ENCODE measurements at places on chromosomes 3 and 15.
A peak's percentile ranks its signal among the peaks of the same experiment; 100 is the strongest.

DNA sequence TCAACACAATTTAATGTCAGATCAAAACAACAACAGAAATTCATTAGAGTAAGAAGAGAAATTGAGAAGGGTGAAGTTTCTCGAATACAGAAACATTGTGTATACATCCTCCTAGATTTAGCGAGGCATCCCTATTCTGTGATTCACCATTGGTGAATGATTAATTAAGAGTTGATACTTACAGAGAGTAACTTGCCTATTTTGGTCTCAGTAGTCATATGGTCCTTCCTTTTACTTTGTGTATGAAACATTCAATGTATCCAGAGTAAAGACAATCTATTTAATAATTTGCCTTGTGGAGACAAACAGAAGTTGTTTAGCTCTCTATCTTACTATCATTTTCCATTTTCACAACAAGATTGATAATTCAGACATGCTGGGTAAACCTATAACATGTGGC lies 432.0 kb downstream of the ZPLD1 start:
- DNase-seq, result no peak

GRCh38 chr3:144502402-144502801 lies 530.8 kb downstream of the DIPK2A start:
- DNase-seq, result no peak

DNA sequence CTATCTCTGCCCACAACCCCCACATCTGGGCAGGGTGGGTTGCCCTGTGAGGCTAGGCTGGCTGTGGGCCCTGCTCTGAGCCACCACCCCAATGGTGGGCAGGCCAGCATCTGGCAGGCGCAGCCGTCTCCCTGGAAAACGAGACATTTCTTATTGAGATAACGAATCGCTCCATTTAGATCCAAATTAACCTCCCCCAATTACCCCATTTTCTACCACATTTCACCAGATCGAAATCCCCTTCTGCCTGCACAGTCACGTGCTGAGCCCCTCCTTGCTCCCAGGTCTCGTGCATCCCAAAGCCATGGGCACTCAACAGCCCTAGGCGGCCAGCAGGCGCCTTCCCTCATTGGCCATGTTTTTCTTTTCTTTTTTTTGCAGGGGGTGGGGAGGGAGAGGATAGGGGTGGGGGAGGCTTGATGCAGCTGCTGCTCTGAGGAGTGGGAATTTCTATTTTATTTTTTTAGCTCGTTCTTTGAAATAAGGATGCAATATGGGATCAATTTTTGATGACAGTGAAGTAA lies 53.0 kb upstream of the TMEM115 start:
- no peak for DNase-seq

DNA sequence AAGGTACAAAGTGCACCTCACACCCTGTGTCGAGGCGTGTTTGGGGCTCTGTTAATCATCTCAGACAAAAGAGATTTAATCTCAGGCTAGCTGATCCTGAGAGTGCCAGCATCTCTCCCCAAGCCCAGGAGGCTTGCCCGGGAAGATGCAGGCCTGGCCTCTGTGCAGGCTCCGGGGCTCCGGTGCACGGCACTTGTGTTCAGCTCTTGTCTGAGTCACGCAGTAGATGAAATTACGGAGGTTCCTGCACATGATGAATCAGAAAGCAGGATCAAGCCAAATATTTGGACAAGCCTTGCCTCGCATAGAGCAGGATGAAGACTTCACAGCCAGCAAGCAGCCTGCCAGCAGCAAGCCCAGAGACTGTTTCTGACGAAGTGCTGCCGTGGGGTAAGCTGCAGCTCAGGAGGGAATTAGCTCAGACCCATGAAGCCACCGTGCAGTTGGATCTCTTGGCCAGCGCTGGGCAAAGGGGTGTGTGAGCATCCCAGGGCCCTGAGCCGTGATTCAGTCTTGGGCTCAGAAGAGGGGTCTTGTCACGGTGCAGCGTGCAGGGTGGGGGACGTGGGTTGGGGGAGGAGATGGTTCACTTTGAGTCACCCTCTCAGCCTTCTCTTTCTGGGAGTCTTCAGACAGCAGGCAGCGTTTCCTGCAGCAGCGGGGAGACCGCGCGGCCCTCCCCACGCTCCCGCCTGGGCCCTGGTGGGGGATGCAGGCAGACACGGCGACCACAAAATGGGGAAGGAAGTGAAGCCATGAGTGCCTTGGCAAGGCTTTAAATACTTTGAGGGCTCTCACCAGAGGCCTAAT lies 89.2 kb upstream of the MEF2A start:
- DNase-seq, result peak; percentile 45

GRCh38 chr15:39275066-39275465 lies 305.8 kb upstream of the THBS1 start:
- no peak for DNase-seq

- DNase-seq, result peak; percentile 49
Observed at GRCh38 chr3:156341332-156341731, 213.6 kb downstream of the SSR3 start.

DNA sequence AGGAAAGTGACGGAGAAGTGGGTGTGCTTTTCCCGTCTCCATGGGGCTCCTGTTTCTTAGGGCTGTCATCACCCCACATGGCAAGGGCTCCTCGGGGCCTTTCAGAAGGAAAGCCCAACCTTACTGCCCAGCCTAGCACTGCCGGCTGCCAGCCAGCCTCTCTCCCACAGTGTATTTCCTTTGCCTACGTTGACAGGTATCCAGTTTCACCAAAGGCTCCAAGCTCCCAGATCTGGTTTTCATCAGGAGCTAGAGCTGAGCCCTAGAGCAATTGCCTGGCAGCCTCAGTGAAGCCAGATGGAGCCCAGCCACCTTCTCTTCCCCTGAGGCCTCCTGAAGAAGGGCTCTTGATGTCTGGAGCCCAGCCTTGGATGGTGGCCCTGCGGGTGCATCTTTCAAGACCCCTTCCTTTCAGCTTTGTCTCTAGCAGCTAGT lies 20.2 kb downstream of the CRABP1 start:
- no peak for DNase-seq

- DNase-seq, result no peak
Observed at GRCh38 chr3:157083824-157084223, 76.1 kb downstream of the CCNL1 start.

GRCh38 chr15:74294010-74294409 lies 57.9 kb downstream of the CCDC33 start:
- DNase-seq, result no peak

DNA sequence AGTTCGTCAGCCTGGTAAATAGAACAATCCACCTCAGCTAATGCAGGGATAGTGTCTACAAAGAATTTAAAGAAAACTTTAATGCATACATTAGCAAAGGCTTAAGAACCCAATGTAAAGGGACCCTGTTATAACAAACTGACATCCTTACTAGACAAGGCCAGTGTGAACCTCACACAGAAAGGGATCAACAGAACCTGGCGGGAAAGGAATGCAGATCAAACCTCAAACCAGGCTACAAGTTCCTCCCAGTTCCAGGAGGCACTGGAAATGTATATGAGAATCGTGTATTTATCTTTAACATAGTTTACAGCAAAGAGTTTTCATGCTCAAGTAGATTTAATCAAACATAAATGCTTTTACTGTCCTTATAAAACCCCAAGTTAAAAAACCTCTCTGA lies 37.6 kb upstream of the ATP11B start:
- DNase-seq, result no peak

DNA sequence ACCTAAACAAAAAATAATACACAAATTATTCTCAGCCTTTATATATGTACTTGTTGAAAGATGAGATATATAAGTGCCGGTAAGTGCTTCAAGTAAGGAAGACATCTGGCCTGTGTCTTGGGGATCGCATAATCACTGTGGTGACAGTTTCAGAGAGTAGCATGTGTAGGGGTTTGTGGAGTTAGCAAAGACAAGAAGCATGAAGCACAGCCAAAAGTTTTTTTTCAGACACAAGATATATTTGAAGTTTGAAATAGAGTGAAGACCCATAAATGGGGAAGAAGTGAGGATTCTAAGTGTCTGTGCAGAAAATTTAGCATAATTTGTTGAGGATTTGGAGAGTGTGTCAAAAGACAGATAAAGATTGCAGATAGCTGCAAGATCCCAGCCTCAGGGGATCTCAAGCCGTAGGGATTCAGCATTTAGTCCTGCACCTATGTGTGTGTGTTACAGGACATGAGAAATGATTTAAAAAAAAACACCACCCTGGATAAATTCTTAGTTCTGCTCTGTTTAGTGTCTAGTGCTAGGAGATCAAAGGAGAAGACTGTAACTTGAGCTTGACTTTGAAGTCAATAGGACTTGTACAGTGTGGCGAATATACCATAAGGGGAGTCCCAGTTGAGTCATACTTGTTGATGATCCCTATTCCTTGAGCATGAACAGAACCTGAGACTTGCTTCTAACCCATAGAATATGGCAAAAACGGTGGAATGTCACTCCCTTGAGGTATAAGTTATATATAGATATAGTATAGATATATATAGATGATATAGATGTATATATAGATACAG lies 123.9 kb upstream of the GRM7 start:
- no peak for DNase-seq

- no peak for DNase-seq
Observed at GRCh38 chr3:102248981-102249705, 185.7 kb upstream of the ZPLD1 start.

GRCh38 chr3:113287803-113288648 lies 76.7 kb downstream of the BOC start:
- peak; percentile 56 for DNase-seq

GRCh38 chr3:170410428-170411029 lies 8.1 kb upstream of the CLDN11 start:
- DNase-seq, result no peak

DNA sequence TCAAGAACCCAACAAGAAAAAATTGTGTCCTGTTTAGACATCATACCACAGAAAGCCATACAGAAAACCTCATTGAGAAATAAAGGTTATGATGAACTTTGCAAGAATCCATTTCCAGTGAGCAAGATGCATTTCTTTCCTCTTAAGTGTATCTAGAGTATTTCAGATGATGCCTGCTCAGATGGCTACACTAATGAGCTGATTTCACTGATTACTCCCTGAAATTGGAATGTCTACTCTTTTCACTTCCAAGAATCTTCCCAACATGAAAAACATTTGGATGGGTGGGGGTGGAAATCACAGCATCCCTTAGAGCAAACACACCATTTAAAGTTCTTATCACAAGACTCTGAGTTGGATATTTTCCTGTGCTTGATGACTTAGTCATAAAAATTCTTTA lies 41.4 kb upstream of the IL12A start:
- no peak for DNase-seq

GRCh38 chr3:134300520-134300919 lies 49.9 kb upstream of the RYK start:
- DNase-seq, result no peak

- DNase-seq, result no peak
Observed at GRCh38 chr3:181753391-181753790, 41.7 kb downstream of the SOX2 start.

DNA sequence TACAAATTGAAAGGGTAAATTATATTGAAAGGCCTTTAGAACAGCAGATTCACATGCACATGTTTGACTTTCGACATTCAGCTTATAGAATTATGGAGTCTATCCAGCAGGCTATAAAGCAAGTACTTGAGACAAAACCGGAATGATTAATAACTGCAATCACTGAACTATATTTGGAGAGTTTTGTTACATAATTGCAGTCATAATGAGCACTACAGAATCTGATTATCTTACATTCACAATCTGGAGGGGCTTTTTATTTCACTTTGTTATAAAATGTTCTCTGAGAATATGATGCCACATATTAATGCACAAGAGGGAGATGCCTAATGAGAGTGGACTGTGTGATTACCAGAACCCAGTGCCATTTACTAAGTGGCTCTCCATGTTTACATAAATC lies 64.3 kb downstream of the NSUN3 start:
- no peak for DNase-seq

DNA sequence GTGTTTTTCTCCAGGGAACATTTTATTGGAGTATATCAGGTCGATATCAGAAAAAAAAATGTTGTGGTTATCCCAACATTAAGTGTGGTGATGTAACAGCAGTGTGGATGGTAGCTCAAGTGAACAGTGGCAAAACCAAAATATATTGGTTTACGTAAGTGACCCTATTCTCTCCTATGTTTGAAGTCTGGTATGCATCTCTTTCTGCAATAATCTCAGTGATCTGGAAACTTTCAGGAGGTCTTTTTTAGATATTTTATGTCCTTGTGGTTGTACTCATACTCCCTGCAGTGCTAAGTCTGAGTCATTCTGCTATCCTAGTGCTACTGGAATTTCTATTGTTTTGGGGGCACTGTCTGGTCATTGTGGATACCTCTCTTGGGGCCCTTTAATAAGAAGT lies 137.9 kb downstream of the SNRPN start:
- DNase-seq, result no peak

DNA sequence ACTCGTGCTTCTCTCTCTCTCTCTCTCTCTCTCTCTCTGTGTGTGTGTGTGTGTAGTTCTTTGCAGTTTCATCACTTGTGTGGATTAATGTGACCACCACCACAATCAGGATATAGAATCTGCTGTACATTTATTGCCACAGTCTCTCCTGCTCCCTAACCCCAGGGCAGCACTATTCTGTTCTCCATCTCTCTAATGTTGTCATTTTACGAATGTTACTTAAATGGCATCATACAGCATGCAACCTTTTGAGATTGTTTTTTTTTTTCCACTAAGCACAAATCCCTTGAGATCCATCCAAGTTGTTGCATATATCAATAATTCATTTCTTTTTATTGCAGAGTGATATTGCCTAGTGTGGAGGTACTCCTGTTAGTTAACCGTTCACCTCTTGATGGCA lies 26.9 kb downstream of the SLCO3A1 start:
- no peak for DNase-seq

- no peak for DNase-seq
Observed at GRCh38 chr3:54038391-54038790, 84.0 kb upstream of the CACNA2D3 start.

DNA sequence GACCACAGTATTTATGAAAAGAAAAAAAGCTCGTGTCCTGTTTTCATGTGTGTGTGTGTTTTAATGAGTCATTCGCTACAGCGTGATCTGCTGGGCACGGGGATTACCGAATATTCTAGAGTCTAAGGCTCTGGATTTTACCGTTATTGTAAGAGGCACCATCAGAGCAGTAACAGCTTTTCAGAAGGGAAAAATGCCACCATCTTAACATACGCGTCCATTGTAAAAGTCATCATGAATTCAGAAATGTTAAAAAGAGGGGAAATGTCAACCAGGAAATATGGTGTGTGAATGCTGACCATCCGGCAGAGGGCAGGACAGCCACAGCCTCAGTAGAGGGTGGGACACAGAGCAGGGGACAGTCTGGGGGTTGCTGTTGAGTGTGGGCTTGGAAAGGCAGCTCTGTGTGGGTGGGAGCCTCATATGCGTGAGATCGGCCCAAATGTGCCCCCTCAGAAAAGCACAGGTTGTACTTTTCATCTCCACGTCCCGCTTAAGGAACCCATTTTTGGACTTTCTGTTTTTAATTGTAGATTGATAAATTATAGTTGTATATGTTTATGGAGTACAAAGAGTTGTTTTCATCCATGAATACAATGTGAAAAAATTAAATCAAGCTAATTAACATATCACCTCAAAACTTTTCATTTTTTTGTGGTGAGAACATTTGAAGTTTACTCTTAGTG lies 69.6 kb downstream of the ASB7 start:
- DNase-seq, result no peak

All from globus pallidus (tissue), 1 donor.